OCI-LY7 (cell line): ENCODE measurements at places on chromosomes 16 and 17. TPM values are rescaled to one million over a fixed set of nuclear protein-coding genes. Genes with fewer than 3 reads are reported as not detected.

Gene IRX3
- not detected in 2 replicates for total RNA-seq

Gene TVP23A
- total RNA-seq: not detected in 2 replicates

Gene SPATA22
- not detected in 2 replicates for total RNA-seq

Gene GAST
- not detected in 2 replicates for total RNA-seq

Gene PABPN1L
- total RNA-seq: 0.38 TPM in 1 of 2 replicates, not detected in the other

Gene TP53TG3C
- not detected in 2 replicates for total RNA-seq

DNA sequence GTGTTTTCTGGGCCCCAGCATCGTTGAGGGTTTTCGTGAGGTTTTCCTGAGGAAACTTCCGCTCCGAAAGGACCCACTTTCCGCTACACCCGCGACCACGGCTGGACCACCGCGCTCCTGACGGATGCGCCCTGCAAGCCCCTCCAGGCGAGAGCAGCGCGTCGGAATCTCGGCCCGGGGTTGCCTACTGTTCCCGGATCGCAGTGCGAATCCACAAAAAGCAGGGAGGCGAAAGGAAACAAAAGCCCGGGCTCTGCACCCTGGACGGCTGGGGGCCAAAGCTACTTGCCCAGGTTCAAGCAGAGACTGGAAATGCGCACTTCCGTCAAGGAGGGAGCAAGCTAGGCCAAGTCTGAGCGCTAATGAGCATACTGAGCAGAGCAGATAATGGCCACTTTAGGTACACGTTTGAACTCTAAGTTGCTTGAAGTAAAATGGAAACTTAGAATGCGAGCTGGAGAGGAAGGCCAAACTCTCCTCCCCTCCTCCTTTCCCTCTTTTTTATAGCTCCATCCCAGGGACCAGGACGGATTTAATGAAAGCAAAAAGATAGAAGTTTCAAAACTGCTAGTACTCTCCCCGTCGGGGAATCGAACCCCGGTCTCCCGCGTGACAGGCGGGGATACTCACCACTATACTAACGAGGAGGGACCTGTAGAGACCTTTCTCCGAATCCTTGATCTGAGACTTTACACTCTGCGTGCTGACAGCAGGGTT lies 11.4 kb upstream of the AURKB start:
- DNase-seq: peak; percentile 88

DNA sequence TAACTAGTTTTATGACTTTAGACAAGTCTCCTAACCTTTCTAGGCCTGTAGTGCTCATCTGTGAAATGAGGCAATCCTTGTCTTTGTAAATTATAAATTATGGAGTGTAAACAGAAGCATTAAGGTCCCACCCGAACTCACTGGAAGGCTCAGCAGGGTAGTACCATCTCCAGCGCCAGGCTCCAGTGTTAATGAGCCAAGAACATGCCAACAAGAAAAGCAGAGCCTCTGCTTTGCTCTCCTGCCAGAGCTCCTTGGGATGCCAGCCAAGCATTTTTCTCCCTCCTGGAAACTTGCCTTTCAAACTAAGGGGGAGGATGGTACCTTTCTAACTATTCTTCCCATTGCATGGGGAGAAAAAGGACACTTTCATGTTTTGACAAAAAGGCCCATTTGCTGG lies 14.9 kb downstream of the LIMD2 start:
- no peak for DNase-seq

GRCh38 chr16:8436931-8437330 lies 153.4 kb downstream of the TMEM114 start:
- no peak for DNase-seq

DNA sequence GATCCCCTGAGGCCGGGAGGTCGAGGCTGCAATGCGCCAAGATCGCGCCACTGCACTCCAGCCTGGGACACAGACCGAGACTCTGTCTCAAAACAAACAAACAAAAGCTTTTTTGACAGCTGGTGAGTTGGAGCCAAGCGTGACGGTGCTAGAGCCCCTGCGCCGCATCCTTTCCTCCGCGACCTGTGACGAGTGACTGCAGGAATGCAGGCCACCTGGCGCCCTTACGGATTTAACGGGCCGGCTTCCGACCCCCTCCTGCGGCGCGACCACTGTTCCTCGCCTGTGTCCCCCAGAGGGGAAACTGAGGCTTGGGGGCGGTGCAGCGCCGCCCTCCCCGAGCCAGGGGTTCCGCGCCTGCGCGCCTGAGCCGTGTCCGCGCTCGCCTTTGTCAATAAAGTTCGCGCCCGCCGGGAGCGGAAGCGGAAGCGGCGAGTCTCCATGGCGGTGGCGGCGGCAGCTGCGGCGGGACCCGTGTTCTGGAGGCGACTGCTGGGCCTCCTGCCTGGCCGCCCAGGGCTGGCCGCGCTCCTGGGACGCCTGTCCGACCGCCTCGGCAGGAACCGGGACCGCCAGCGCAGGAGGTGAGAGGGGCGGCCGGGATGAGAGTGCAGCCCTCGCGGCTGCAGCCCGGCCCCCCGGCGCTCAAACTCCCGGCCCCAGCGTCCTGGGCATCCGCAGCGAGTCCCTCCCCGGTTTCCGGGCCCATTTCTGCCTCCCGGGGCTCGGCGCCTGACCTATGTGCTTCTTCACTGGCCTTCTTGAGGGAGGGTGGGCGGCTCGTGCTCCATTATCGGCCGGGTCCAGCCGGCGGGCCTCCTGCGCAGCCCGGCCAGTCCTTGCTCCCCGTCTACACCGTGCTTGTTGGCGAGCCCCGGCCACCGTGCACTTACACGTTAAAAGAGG lies at the start of gene PGS1:
Gene PGS1 (plus strand): TSS at position 425 of the 906 bp plus-strand sequence. CDS start 17 bp downstream, at position 442.
- DNase-seq: peak; percentile 90

GRCh38 chr17:56114469-56114868 lies 38.8 kb upstream of the ANKFN1 start:
- DNase-seq: no peak

- DNase-seq: peak; percentile 26
Measured at GRCh38 chr17:8629371-8630226, 926 bp downstream of the MYH10 start.

DNA sequence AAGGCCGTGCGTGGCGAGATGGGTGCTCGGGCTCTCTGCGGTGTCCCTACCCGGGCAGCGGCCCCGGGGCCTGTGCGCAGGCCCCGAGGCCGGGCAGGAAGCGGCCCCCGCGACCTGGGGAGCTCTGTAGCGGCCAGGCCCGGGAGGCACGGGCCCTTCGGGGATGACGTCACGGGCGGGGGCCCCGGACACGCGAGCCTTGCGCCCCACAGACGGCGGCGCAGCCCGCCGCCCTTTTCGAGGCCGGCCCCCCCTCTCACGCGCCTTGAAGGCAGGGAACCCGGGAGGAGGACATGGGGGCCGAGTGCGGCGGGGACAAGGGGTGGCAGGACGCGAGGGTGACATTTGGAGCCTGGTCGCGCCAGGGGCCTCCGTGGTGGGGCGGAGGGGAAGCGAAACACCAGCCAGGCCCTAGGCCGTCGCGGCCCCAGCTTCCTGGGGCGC lies 1.1 kb downstream of the RAI1 start:
- DNase-seq: peak; percentile 70

DNA sequence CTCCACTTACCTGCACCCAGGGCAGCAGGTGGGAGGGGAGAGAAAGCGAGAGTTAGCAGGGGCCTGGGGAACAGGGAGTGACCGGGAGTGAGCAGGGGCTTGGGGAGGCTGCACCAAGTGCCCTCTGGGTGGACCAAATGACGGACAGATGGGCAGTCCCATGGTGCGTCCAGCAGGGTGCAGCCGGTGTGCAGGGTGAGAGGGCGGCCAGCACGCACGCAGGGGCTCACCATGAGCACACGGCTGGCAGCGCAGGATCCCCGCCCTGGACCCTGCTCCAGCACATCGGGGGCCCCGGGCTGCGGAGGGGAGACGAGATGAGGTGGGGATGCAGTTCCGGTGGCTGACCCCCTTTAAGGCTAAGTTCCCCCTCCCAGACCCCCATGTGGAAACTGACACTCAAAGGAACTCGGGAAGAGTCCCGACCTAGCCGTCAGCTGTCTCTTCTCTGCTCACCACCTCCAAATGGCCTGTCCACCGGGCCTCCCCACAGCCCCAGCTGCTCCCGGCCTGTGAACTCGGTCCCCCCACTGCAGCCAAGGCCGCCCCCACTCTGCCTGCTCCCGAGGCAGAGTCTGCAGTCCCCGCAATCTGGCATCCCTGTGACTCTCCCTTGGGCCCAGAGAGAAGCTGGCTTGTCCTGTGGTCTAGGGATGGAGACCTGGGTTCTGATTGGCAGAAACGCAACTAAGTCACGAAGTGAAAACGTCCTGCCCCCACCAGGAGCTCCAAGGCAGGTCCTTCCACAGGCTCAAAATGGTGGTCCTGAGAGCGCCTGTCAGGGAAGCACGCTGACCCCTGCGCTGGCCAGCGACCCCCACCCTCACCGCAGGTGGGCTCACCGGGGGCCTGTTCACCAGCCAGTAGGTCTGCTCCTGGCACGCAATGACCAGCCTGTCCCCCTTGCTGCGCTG lies 2.9 kb downstream of the RGS11 start:
- DNase-seq: no peak

DNA sequence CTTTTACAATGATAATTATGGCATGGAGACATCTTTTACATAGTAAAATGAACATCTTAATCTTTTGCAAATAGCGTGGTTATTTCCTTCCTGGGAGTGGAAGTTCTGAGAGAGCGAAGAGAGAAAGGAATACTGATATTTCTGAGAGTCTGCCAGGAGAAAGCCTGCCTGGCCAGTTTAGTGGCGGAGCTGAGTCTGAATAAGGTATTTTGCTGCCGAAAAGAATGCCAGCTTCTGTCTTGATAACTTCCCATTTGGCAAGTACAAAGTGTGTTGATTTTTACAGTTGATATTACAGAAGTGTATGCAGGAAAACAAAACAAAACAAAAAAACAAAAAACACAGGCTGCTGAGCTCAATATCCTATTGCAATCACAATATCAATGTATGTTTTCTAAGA lies 55.9 kb downstream of the KCNJ2 start:
- no peak for DNase-seq

- no peak for DNase-seq
Measured at GRCh38 chr17:77863814-77864161, 94.7 kb upstream of the TNRC6C start.

DNA sequence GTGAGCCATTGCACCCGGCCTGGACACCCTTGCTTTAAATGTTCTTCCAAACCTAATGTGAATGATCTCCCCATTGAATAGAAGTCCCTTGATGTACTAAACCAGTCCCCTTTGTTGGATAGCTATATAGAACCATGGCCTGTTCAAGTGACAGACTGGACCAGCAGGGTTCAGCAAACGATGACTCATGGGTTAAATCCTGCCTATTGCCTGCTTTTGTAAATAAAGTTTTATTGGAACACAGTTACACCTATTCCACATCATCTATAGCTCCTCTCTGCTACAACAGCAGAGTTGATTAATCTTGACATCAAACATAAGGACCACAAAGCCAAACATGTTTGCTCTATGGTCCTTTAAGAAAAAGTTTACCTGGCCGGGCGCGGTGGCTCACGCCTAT lies 56.1 kb downstream of the CRISPLD2 start:
- no peak for DNase-seq

- no peak for DNase-seq
Measured at GRCh38 chr17:35245196-35245486, 2.3 kb downstream of the SLFN5 start.

- no peak for DNase-seq
Measured at GRCh38 chr17:82396601-82397435, 21.3 kb upstream of the HEXD start.

GRCh38 chr17:80243526-80244433 lies 16.9 kb upstream of the RNF213 start:
- DNase-seq: no peak

GRCh38 chr17:59356543-59357218 lies 25.2 kb downstream of the YPEL2 start:
- no peak for DNase-seq
